ENCODE measurements at places on chromosomes 1 and 21.

DNA sequence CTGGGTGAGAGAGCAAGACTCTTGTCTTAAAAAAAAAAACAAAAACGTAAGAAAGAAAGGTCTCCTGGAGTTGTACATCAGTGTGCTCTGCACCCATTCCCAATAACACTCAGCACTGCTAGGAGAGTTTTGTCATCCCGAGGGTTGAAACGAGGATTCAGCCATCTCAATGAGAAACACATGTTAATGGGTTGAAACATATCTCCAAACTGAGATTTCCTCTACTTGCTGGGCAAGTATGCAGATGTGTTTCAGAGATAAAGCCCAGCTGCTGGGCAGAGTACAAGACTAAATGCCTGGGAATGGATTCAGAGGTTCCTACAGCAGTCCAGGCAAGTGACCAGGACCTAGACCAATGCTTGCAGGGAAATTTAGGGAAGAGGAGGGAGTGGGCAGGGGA, 2.6 kb upstream of the MFN2 start:
- DNase-seq = no peak

GRCh38 chr1:58902830-58903513, 119.1 kb upstream of the JUN start:
- DNase-seq = no peak

DNA sequence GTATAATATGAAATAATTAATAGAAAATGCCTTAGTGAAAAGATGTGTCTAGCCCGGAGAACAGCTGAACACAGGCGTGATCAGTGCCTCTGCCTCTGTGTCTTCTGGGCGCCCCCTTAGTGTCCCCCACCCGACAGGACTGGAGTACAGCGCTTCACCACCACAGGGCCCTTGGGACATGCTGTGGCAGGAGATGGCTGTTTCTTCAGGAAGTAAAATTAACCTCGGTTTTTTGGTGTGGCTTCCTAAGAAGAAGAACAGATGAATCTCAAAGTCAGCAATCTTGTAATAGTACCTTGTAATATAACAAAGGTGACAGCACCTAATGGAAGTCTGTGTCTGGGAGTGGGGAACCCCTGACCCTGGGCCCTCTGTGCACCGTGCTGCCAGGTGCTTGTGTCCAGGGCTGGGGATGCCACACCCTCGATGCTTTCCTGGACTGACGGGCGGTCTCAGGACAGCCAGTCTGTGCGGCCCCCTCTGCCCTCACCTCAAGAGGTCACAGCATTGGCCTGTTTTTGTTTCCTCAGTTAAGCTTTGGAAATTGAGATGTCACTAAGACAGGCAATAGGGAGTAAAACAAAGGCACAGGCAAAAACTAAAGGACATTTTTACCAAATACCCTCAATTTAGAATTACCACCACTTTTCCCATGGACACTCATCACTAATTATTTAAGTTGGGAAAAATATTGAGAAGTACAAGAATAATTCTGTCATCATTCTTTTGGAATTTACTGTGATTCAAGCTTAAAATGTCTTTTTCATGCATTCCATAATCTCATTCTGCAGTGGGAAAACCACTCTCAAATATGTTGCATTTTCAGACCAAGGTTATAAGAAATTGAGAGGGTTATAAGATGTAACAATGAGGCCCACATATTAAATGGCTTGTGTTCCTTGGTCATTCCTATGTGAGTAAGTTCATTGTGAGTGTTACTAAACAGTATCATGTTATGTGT, 79.3 kb downstream of the ADARB1 start:
- no peak for DNase-seq

DNA sequence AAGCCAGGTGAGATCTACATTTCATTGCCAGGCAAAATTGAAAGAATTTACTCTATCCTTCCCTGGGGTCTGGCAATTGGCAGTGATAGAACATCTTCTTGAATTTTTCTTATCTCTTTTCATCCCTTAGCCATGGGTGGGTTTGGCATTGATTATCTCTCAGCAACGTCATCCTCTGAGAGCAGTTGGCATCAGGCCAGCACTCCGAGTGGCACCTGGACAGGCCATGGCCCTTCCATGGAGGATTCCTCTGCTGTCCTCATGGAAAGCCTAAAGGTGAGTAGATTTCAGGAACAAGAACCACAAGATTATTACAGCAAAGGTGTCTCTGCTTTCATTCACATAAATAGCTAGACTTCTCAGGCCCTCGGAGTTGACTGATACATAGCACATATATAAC, 39.3 kb downstream of the NCF2 start:
- no peak for DNase-seq

DNA sequence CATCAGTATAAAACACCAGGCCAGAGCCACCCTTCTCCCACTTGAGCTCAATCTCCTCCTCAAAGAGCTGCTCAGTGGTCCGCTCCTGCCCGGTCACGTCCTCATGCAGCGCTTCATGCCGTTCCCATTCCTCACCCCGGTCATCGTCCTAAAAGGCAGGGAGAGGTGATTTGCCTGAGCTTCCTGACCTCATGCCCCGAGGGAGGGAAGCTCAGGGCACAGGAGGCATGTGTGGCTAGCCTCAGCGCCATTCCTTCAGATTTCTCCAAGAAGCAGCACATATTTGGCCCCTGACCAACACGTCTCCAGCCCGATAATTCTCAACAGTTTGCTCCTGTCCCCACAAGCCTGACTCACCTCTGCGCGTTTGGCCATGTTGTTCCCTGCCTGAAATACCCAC, 4.2 kb upstream of the GPN2 start:
- DNase-seq = no peak
